Amniotic stem cell (primary cell): ENCODE measurements at places on chromosomes 11 and 22.

DNA sequence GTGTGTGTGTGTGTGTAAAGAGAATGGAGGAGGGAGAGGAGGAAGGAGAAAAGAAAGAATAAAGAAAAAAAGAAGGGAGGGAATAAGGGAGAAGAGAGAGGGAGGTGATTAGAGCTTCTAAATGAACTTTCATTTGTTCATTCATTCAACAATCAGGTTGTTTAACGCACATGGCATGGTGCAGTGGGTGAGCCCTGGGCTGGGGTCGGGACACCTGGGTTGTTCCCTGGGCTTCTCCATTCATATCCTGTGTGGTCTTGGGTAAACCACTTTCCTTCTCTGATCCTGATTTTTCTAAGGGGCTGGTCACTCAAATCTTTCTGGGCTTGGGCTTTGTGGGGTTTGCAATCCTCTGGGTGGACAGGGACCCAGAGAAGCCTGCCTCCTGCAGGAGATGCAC is 47.9 kb upstream of the CD82 start:
- no peak for DNase-seq

GRCh38 chr11:35012467-35013191 is 96.2 kb downstream of the PDHX start:
- no peak for DNase-seq

- no peak for DNase-seq
Measured at GRCh38 chr11:40321537-40321936, 1137.9 kb downstream of the LRRC4C start.

DNA sequence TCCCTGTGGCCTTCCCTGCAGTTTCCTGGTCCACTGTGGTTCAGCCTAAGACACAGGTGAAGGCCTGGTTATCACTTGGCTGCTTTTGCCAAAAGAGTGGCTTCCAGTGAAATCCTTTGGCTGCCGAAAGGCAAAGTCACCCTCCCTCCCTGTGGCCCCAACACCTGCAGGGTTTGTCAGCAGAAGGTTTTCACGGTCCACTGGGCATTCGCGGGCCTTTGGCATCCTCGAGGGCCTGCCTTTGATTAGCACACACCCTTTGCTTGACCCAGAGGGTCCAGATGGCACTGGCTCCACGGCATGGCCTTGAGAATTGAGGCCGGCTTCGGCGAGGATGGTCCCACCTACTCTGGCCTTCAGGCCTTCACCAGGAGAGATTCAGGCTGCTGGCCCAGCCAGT is 35.3 kb downstream of the RTN4R start:
- DNase-seq: no peak
